Ascending aorta (tissue), 2 donors: ENCODE measurements at places on chromosomes 4 and X.

DNA sequence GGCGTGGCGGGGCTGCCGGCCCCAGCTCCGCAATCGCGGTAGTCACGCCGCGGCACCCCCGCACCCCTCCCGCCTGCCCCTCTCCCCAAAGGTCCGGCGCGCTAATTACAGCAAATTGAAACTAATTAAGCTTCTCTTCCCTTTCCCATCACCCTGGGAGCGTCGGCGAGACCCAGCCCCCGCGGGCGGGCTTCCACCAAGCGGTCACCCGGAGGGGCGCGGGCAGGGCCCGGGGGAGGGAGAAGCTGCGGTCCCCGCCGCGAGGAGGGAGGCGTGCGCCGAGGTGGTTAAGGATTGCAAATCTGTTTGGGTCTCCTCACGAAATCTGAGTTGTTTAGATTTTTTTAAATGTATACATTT, 13.1 kb downstream of the ARX start:
- peaks cover 3% of the 10 kb centered on the region for H3K4me1 ChIP-seq
- no peaks in the 10 kb centered on the region for H3K36me3 ChIP-seq
- DNase-seq: no peak

- no peak for DNase-seq
- peaks cover 22% of the 10 kb centered on the region for H3K36me3 ChIP-seq
- no peak overlapping the region for H3K4me3 ChIP-seq
- no peak overlapping the region for H3K27ac ChIP-seq
Observed at GRCh38 chr4:70759627-70760026, 37.9 kb downstream of the RUFY3 start.

- H3K4me3 ChIP-seq: no peak overlapping the region
- peaks cover 14% of the 10 kb centered on the region for H3K36me3 ChIP-seq
- DNase-seq: no peak
- no peaks in the 10 kb centered on the region for H3K4me1 ChIP-seq
- H3K27me3 ChIP-seq: no peaks in the 10 kb centered on the region
- no peak overlapping the region for H3K27ac ChIP-seq
Observed at GRCh38 chr4:47849466-47849865, 11.6 kb upstream of the CORIN start.

GRCh38 chr4:184583738-184584502, 65.3 kb downstream of the CASP3 start:
- no peak for DNase-seq
- H3K4me1 ChIP-seq: no peaks in the 10 kb centered on the region
- H3K36me3 ChIP-seq: no peaks in the 10 kb centered on the region

- no peak for DNase-seq
- no peak overlapping the region for H3K27ac ChIP-seq
- no peaks in the 10 kb centered on the region for H3K27me3 ChIP-seq
- no peak overlapping the region for H3K4me3 ChIP-seq
- H3K36me3 ChIP-seq: no peaks in the 10 kb centered on the region
- no peaks in the 10 kb centered on the region for H3K4me1 ChIP-seq
Observed at GRCh38 chrX:38847206-38847902, 46.1 kb downstream of the MID1IP1 start.

GRCh38 chr4:111923786-111924185, 221.5 kb upstream of the FAM241A start:
- no peaks in the 10 kb centered on the region for H3K4me1 ChIP-seq
- no peak for DNase-seq
- no peaks in the 10 kb centered on the region for H3K27me3 ChIP-seq
- no peak overlapping the region for H3K27ac ChIP-seq

DNA sequence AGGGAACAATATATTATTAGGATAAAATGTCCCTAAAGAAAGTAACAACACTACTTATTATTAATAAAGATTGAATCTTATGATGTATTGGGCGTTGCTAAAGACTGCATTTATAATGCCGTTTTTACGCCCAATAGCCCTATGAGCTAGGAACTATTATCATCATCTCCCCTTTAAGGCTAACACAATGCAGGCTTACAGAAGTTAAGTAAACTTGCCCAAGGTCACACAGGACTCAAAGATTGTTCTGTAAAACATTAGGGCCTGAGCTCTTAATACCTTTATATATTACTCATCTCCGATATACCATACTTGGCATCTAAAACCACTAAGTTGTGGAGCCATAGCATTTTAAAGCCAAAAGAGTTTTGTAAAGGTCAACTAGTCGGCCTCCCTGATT, 149.5 kb downstream of the FAM13A start:
- peaks cover 2% of the 10 kb centered on the region for H3K36me3 ChIP-seq
- no peak overlapping the region for H3K27ac ChIP-seq
- no peaks in the 10 kb centered on the region for H3K27me3 ChIP-seq
- no peaks in the 10 kb centered on the region for H3K4me1 ChIP-seq
- no peak for DNase-seq
- H3K4me3 ChIP-seq: no peak overlapping the region

GRCh38 chr4:169397762-169398161, 127.0 kb upstream of the SH3RF1 start:
- H3K27ac ChIP-seq: no peak overlapping the region
- H3K4me3 ChIP-seq: no peak overlapping the region
- no peaks in the 10 kb centered on the region for H3K36me3 ChIP-seq
- H3K27me3 ChIP-seq: no peaks in the 10 kb centered on the region

GRCh38 chrX:97027384-97027922, 143.7 kb downstream of the RPA4 start:
- no peak overlapping the region for H3K27ac ChIP-seq
- no peak for DNase-seq
- H3K27me3 ChIP-seq: no peaks in the 10 kb centered on the region
- no peaks in the 10 kb centered on the region for H3K4me1 ChIP-seq
- no peaks in the 10 kb centered on the region for H3K36me3 ChIP-seq

DNA sequence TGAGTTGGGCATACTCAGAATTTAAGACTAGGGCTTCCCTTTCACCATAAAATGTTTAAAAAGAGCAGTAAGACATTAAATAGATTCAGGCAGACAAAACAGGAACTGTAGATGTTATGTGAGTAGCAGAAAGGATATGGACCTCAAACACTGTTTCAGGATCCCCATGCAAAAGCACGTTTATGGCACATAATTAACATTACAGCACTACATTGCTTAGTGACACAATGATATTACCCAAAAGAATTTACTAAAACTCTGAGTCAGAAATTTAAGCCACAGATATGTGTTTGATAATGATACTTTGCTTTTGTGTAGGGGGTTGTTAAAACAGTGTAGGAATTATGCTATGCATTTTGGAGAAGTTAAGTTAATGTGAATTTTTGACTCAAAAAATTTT, 266.3 kb downstream of the PDGFC start:
- no peaks in the 10 kb centered on the region for H3K4me1 ChIP-seq
- no peaks in the 10 kb centered on the region for H3K36me3 ChIP-seq
- H3K27ac ChIP-seq: no peak overlapping the region
- no peak for DNase-seq
- no peaks in the 10 kb centered on the region for H3K27me3 ChIP-seq

DNA sequence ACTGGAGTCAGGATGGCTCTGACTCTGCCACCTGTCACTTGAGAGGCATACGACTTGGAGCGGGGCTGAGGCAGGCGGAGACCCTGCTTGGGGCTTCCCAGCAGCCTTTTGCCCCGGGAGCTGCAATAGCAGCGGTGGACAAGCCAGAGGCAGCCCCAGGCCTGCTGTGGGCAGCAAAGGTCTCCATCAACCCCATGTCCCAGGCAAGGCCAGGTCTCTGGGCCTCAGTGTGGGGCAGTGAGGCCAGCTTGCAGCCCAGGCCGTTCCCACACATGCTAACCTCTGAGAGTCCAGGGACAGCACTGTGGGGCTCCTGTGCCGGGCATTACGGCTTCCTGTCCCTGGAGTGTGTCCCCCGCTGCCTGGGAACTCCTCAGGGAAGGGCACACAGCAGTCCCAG, 53.0 kb downstream of the FAM53A start:
- H3K27me3 ChIP-seq: no peaks in the 10 kb centered on the region
- no peak overlapping the region for H3K27ac ChIP-seq
- DNase-seq: no peak
- H3K4me3 ChIP-seq: no peak overlapping the region
- H3K4me1 ChIP-seq: no peaks in the 10 kb centered on the region
- no peaks in the 10 kb centered on the region for H3K36me3 ChIP-seq

DNA sequence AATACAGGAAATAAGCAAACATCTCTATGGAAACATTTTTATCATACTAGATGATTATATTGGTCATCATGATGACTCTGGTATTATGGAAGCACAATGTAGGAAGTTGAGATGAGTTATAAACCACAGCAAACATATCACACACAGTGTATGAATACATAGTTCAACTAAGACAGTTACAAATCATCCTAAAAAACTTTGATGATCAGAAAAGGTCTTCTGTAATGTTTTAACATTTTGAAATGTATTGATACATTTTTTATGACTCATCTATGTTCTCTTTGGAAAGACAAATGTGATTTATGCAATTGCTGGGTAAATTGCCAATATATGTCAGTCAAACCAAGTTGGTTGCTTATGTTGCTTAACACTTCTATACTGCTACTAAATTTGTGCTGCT, 4.8 kb downstream of the CXCL3 start:
- no peaks in the 10 kb centered on the region for H3K27me3 ChIP-seq
- H3K27ac ChIP-seq: no peak overlapping the region
- no peak for DNase-seq
- no peaks in the 10 kb centered on the region for H3K4me1 ChIP-seq

- no peak overlapping the region for H3K27ac ChIP-seq
- H3K36me3 ChIP-seq: no peaks in the 10 kb centered on the region
- H3K27me3 ChIP-seq: no peaks in the 10 kb centered on the region
- H3K4me1 ChIP-seq: no peaks in the 10 kb centered on the region
Observed at GRCh38 chr4:80903020-80903419, 127.5 kb upstream of the BMP3 start.

- no peak for DNase-seq
- no peaks in the 10 kb centered on the region for H3K27me3 ChIP-seq
- no peaks in the 10 kb centered on the region for H3K4me1 ChIP-seq
- no peak overlapping the region for H3K27ac ChIP-seq
Observed at GRCh38 chr4:98749206-98749605, 90.8 kb upstream of the TSPAN5 start.

DNA sequence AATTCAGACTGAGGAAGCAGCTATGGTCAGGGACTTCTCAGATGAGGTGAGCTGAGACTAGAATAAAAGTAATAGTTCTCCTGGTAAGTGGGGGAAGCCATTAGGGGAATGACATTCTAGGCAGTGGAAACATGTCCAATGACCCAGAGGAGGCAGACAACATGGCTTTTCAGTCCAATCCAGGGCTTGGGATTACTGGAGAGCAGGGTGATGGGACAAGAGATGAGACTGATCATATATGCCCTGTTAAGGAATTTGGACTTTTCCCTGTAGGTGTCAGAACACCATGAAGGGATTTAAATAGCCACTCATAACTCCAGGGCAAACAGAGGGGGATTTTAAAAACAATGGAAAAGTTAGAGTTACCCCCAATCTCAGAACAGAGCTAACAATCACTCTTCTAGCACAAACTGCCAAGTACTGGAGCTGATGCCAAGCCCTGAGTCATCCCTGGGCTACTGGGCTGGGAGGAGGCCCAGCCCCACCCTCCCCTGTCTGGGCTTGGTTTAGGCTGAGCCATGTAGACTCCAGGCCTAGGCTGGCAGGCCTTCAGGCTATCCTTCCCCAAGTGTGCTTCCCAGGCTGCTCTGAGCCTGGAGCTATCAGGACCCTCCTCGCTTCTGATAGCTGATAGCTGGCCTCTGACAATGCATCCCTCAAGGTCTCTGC, 22.7 kb upstream of the MSN start:
- H3K27me3 ChIP-seq: no peaks in the 10 kb centered on the region
- H3K27ac ChIP-seq: peak overlapping the region; percentile 80
- no peaks in the 10 kb centered on the region for H3K36me3 ChIP-seq
- peak; percentile 83 for DNase-seq
- no peaks in the 10 kb centered on the region for H3K4me1 ChIP-seq
- no peak overlapping the region for H3K4me3 ChIP-seq

DNA sequence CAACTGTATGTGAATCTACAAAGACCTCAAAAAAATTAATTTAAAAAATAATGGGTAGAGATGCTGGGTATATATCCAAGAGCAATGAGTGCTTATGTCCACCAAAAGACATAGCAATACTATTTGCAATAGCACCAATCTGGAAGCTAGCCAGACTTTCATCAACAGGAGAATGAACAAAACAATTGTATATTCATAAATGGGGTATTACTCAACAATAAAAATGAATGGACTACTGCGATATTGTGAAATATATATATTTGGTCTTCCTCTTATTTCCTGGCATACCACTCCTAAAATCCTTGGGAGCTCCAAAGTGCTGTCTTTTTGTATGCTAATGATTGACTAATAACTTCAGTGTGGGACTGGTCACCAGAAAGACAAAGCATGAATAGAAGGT, 77.5 kb downstream of the MSN start:
- H3K4me1 ChIP-seq: no peaks in the 10 kb centered on the region
- DNase-seq: no peak
- no peak overlapping the region for H3K27ac ChIP-seq
- no peaks in the 10 kb centered on the region for H3K27me3 ChIP-seq
- peaks cover 13% of the 10 kb centered on the region for H3K36me3 ChIP-seq

GRCh38 chr4:83369831-83370639, 35.4 kb upstream of the HPSE start:
- H3K36me3 ChIP-seq: no peaks in the 10 kb centered on the region
- H3K4me3 ChIP-seq: no peak overlapping the region
- H3K27ac ChIP-seq: no peak overlapping the region
- H3K4me1 ChIP-seq: no peaks in the 10 kb centered on the region
- no peaks in the 10 kb centered on the region for H3K27me3 ChIP-seq

DNA sequence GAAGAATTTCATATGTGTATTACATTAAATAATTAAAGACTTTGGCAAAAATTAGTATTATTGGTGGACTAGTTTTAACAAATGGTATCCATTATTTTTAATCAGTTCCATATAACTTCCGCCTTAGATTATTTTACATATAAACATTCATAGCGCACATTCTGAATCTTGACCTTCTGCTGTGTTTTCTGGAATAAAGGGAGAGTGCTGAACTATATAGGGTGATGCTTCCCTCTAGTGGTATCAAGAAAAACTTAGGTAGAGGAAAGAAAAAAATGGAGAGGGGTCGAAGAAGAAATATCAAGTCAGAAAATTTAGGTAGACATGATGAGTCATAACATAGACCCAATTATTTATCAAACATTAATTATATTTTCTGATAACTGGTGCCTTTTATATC, 155.6 kb upstream of the PACRGL start:
- no peaks in the 10 kb centered on the region for H3K36me3 ChIP-seq
- no peak overlapping the region for H3K27ac ChIP-seq
- H3K4me3 ChIP-seq: no peak overlapping the region
- no peaks in the 10 kb centered on the region for H3K4me1 ChIP-seq
- H3K27me3 ChIP-seq: no peaks in the 10 kb centered on the region
- DNase-seq: no peak

GRCh38 chr4:142719854-142720541, 126.1 kb downstream of the INPP4B start:
- H3K4me3 ChIP-seq: no peak overlapping the region
- H3K27ac ChIP-seq: no peak overlapping the region
- no peaks in the 10 kb centered on the region for H3K36me3 ChIP-seq
- no peak for DNase-seq
- H3K27me3 ChIP-seq: no peaks in the 10 kb centered on the region

- no peaks in the 10 kb centered on the region for H3K36me3 ChIP-seq
- no peaks in the 10 kb centered on the region for H3K4me1 ChIP-seq
- H3K27ac ChIP-seq: no peak overlapping the region
- H3K27me3 ChIP-seq: no peaks in the 10 kb centered on the region
- H3K4me3 ChIP-seq: no peak overlapping the region
Observed at GRCh38 chrX:22399437-22400192, 126.9 kb downstream of the CBLL2 start.
